Foreskin melanocyte (primary cell): ENCODE measurements at places on chromosomes 7 and 10.
A peak's percentile ranks its signal among the peaks of the same experiment; 100 is the strongest.

DNA sequence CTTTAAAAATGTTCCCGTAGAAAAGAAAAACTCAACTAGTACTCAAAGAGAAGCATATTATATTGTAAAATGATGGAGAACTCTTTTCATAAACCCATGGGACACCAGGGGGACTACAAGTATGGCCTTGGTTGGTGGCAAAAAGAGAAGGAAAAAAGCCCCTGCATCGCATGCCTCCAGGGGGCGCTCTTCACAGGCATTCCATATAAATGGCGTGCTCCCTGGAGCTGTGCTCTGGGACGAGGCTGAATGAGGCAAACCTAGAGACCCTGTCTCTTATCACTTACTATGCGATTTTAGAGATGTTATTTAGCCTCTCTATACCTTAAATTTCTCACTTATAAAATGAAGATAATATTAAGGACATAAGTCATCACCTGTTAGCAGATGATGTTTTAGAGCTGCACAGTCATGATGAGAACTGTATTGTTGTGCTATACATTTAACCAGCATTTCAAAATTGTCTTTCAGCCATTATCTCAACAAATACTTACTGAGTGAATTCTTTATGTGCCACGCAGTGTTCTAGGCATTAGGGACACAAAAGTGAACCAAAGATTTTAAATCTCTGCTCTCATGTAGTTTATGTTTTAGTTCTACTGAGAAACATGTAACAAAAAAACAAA, 105.8 kb downstream of the ARHGAP21 start:
- DNase-seq = peak; percentile 38

DNA sequence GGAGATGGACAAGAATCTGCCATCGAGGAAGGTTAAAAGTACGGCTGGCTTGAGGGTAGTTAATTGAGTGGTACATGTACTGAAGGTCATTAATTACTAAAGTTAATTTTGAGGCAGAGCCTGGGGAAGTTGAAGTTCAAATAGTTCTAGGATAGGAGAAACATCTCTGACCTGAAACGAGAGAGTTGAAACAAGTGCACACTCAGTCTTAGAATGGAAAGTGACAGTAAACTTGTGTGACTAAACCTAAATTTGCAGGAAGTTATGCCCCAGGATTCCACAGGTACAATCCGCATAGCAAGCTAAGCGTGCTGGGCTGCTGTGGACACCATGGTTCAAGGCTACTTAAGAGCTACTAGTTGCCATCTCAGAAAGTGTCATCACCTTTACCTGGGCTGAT, 209.9 kb downstream of the CHCHD3 start:
- no peak for DNase-seq

DNA sequence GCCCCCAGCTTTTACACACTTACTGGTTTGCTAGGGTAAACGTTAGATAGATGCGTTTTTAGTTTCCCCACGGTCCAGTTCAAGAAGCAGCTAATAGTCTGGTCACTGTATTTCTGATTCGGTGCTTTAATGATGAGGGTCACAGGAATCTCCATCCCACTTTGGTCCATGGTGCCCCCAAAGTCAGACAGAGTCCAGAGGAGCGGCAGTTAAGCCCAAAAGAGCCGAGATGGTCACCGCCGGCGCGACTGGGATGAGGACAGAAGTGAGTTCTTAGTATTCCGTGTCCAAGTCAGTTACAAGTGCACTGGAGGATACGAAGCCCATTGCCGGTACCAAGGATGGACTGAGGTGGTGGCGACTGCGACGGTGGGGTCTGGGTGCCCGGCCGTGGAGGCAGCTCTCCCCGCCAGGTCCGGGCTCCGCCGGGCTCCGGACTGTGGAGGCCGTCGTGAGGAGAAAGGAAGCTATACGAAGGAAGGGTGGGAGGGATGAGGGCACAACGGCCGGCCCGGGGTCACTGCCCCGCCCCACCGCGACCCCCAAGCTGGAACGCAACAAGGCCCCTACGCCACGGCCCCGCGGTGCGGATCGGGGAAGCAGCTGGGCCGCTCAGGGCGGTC, 663 bp downstream of the HERPUD2 start:
- no peak for DNase-seq

DNA sequence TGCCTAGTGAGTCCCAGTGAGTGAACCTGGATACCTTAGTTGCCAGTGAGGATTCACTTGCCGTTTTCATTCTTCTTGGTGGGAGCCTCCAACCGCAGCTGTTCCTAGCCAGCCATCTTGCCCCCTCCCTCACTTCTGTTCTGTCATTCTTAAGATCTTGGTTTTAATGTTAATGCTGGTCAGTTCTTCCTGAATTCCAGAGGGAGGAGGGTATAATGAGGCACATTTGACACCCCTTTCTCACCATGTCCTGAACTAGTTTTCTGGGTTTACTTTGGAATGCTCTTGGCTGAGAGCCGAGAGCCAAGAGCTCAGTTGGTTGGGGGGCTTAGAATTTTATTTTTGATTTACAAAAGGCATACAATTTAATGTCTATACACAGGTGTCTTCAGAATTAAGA, 78.5 kb upstream of the ADCY1 start:
- DNase-seq = no peak

- no peak for DNase-seq
These were observed 32.7 kb downstream of the FANK1 start for GRCh38 chr10:125928928-125929585.

DNA sequence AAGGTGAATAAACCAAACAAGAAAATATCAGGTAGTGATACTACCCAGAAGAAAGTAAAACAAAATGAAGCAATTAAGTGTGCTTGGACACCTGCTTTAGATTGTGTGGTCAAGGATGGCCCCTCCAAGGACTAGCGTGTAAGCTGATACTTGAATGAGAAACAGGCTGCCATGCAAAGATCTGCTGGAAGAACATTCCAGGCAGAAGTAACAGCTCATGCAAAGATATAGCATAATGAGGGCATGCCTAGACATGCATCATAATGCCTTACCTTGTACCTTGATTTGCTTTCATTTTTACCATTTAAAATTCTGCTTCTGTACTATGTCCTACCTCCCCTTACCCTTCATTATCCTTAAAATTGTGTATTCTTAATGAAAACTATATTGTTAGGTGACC, 74.8 kb upstream of the HDAC9 start:
- DNase-seq = no peak

GRCh38 chr10:127374901-127375300, 174.2 kb upstream of the NPS start:
- DNase-seq = no peak

GRCh38 chr10:63506554-63506953, 14.6 kb upstream of the REEP3 start:
- no peak for DNase-seq

GRCh38 chr7:42045961-42046360, 191.0 kb downstream of the GLI3 start:
- DNase-seq = no peak

- no peak for DNase-seq
These were observed 67.0 kb downstream of the ZRANB1 start for GRCh38 chr10:125008689-125009638.
